ENCODE measurements at places on chromosomes 11 and 22. TPM values are rescaled to one million over a fixed set of nuclear protein-coding genes. Genes with fewer than 3 reads are reported as not detected.

SCGB1A1 gene
- not detected for total RNA-seq

GRK3 gene
- total RNA-seq: 0.87 TPM

- no peak for DNase-seq
Measured at GRCh38 chr11:103622296-103622695, 414.1 kb upstream of the DDI1 start.

GRCh38 chr11:2402106-2402505, 1.6 kb downstream of the TSSC4 start:
- DNase-seq: no peak

DNA sequence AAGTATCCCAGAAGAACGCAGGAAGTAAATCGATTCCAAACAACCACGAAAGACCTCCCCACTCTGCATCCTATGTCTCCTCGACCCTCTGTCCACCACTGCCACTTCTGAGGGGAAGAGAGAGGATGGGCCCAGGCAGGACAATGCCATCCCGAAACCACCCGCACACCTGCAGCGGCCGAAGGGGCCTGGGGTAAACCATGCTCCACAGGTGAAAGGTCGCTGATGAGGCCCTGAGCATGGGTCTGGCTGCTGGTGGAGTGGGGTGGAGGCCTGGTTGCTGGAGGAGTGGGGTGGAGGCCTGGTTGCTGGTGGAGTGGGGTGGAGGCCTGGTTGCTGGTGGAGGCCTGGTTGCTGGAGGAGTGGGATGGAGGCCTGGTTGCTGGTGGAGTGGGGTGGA, 13.1 kb downstream of the TOLLIP start:
- no peak for DNase-seq

- DNase-seq: peak; percentile 96
Measured at GRCh38 chr11:102564110-102564509, 33.6 kb upstream of the MMP7 start.
